CD4-positive, alpha-beta T cell treated with Interleukin-15 for 4 hours (primary cell): ENCODE measurements at places on chromosomes 16 and 17.
A peak's percentile ranks its signal among the peaks of the same experiment; 100 is the strongest.

- no peak for DNase-seq
These were observed 21.6 kb upstream of the SCNN1B start for GRCh38 chr16:23280483-23280967.

- DNase-seq = no peak
These were observed 87.5 kb upstream of the SDK2 start for GRCh38 chr17:73731733-73732132.

- DNase-seq = no peak
These were observed 18.3 kb downstream of the ZSWIM7 start for GRCh38 chr17:15981208-15981607.

DNA sequence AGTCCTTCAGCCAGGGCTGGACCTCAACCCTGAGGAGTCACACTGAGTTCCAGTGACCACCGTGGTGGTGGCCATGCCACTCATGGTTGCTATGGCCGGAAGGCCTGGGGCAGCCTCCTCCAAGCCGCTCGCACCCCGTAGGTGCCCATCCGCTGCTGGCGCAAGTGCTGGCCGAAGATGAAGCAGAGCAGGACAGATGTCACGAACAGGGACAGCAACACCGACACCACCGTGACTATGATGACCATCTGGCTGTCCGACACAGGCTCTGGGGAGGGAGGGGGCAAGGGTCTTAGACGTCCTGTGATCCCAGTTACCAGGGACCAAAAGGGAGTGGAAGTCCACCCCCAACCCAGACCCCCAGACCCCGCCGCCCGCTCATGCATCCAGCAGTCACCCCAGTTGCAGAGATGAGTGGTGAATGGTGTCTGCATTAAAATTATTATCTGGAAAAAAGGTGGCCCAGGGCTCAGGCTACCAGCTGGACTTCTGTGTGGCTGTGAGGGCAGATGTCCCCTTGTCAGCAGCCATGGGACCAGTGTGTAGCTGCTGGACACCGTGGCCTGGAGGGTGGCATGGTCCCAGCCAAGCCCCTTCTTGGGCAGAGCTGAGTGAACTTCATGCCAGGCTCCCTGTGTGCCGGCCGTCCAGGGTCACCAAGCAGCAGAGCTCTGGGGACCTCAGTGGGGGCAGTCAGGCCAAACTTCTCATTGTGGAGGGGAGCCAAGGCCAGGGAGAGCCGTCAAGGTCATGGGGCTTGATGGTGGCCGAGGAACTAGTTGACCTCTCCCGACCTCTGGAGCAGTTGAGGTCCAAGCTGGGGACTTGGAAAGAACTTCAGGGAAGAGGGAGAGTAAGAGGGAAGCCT is 4.7 kb downstream of the PRR29 start:
- DNase-seq = no peak

GRCh38 chr16:13863075-13863765 is 56.7 kb upstream of the ERCC4 start:
- DNase-seq = no peak

DNA sequence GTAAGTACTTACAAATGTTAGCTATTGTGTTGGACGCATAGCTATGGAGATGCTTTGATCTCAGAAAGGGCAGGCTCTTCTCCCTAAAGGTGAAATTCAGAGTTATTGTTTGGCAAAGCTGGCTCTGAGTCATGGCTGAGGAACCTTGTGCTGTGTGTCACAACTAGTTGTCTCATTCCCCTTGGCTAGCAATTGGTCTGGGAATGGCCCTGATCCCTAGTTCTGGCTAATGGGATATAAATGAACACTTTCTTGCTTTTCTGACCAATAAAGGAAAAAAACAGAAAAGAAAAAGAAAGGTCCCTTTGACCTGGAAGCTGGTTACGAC is 210.6 kb downstream of the MAP2K4 start:
- no peak for DNase-seq

DNA sequence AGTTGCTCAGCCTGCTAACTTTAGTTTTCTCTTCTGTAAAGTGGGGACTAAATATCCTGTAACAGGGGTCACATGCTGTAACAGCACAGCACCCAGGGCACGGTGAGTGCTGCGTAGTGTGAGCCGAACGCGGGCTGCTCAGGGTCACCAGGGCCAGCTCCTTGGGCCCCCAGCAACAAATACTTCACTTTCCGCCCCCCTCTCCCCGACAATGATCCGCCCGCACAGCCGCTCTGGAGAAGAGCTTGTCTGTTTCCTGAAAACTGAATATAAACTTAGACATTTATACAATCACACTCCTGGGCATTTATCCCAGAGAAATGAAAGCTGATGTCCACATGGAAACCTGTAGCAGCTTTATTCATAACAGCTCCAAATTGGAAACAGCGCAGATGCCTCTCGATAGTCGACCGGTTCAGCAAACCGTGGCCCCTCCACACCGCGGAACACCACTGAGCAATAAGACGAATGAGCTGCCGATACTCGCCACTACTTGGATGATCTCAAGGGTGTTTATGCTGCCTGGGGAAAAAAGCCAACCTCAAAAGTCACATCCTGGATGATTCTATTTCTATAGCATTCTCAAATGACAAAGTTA is 267.2 kb downstream of the PARN start:
- no peak for DNase-seq

DNA sequence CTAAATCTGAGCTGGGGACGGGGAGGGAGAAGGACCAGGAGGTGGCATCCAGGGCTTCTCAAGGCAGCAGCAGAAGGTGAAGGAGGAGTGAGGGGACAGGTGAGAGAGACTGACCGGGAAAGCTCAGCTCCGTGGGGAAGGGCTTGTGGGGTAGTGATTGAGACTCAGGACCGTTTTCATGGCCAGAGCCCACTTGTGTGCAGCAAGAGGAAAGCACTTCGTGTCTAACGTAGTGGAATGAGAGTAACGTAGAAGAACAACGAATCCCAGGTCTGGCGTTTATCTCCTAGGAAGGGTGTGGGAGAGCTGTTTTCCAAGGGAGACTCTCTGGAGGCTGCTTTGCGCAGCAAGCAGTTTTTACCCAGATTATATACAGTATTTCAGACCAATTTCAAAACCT is 1.3 kb upstream of the CDH3 start:
- no peak for DNase-seq

DNA sequence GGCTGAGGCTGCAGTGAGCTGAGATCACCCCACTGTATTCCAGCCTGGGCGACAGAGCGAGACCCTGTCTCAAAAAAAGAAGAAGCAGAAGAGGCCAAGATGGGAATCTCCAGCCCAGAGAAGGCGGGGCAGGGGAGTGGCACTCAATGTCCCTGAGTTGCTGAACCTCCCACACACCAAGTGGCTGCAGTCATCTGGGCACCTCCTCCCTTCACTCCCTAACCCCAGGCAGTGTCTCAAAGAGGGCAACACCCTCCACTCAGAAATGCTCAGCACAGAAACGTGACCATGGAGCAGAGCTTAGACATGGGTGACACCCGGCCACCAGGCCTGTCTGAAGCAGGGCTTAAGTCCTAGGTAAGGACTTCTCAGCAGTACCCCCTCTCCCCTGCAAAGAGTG is 36.3 kb upstream of the BCAR1 start:
- no peak for DNase-seq

DNA sequence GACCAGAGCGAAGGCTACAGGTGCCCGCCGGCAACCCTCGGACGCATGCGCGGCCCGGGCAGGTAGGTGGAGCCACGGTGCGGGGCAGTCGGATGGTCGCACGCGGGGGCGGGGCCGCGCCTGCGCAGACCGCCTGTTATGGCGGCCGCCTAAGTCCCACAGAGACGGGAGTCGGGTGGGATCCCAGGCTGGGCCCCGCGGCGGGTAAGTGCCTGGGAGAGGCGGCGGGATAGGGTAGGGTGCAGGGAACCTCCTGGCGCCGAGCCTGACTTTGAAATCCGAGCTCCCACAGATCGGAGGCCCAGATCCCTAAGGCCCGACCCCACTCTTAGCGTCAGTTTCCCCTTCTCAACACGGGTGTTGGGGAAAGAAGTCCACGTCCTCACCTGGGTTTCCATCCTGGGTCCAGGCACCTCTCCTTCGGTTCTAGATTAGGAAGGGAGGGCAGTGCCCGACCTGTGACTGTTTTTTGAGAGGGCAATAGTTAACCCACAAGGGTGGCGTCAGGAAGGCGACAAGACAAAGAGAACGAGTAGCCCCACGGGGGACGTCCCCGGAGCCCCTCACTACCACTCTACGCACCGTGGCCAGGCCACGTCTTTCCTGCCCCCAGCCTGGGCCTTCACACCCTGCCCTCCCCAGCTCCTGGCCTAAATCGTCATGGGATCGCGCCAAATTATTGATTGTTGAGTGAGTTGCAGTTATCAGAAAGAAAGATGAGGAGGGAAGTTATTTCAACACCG is at the start of gene METTL22:
Gene METTL22, plus strand, starts transcription at position 127 of the 743 bp plus-strand sequence. CDS start 3,968 bp downstream, outside the sequence.
- DNase-seq = peak; percentile 91

DNA sequence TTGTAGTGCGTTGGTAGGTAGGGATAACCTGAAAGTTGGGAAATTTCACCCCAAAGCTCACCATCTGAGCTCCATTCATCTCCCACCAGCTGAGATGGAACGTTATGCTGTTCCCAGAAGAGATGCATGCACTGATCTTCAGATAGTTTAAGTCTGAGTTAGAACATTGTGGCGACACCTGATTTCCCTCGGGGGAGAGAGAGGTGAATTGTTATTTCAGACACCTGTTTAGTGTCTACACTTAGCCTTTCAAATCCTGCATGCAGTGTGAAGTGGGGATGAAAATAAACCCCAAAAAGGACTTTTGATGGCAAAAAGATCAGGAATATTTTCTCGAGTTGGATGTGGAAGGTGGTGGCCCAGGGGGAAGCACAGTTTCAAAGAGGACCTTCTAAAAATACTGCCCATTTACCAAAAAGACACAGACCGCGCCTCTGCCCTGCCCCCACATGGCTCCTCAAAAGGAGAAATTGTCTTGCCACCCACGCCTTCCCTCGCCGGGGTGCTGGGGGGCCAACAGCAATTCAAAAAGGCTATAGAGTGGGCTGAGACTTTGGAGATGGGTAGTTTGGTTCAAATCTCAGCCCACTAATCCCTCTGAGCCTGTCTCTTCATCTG is 11.4 kb downstream of the CIITA start:
- no peak for DNase-seq

GRCh38 chr17:35821308-35821707 is 12.0 kb downstream of the TAF15 start:
- no peak for DNase-seq

- no peak for DNase-seq
These were observed 41.5 kb upstream of the MED9 start for GRCh38 chr17:17435323-17435722.

GRCh38 chr17:14312522-14312921 is 11.6 kb downstream of the HS3ST3B1 start:
- no peak for DNase-seq

DNA sequence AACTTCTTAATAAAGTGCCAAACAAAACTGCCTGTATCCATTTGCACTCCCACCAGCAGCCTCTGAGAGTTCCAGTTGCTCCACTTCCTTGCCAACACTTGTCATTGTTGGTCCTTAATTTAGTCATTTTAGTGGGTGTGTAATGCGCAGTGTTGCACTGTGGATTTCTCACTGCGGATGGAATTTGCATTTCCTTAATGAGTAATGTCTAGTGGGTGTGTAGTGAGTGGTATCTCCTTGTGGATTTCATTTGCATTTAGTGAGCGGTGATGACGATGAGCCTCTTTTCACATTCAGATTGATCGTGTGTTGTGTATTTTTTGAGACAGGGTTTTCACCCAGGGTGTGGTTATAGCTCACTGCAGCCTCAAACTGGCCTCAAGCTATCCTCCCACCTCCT is 4.1 kb upstream of the MSLN start:
- no peak for DNase-seq

GRCh38 chr17:206941-207560 is 25.6 kb upstream of the DOC2B start:
- no peak for DNase-seq

DNA sequence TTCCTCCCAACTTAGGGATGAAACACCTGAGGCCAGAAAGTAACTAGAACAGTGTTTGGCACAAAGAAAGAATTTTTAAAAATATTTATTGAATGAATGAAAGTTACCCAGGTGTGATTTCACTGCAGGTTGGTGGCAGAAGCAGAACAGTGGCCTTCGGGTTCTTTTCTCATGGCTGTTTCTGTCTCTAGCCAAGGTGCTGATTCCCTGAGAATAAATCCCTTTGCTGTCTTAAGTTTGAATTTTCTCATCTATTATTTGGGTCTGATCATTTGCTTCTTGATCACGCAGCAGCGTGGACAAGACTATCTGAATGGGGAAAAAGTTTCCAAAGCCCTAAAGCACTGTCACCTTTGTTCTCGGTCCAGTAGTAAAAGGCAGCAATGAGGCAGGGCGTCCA is 73.1 kb upstream of the KIFC3 start:
- DNase-seq = no peak
